ENCODE measurements at places on chromosomes 5 and 9.

DNA sequence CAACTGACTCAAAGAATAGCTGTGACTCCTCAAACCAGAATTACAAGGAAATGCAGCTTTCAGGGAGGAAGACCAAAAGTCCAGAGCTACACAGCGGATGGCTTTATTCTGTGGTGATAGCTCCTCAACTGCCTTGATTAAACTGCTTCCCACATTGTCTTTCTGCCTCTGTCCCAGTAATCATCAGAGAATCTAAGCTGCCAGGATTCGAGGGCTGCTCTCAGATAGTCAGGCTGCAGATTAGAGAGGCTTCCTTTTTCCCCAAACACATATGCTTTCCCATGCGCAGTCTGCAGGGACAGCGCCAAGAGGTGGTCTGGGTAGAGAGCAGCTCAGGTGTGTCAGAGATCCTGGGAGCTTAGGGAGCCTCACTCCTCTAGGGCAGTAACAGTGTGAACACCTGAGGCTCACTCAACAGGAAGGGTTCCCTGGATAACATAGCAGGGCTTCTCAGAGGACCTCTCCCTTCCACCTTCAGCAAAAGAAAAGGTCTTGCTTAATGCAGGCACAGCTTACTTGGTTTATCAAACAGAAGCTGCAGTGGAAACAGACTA, 439.9 kb upstream of the TLE4 start:
- DNase-seq = no peak

GRCh38 chr9:73183917-73184861, 32.5 kb downstream of the ANXA1 start:
- peak; percentile 66 for DNase-seq

GRCh38 chr5:75611311-75612225, at the start of gene ANKDD1B:
TSS of gene ANKDD1B (plus strand) at chr5:75611453. CDS start at chr5:75611635, 182 bp downstream.
- peak; percentile 68 for DNase-seq

- no peak for DNase-seq
Measured at GRCh38 chr9:104779946-104780535, 16.1 kb downstream of the NIPSNAP3B start.

DNA sequence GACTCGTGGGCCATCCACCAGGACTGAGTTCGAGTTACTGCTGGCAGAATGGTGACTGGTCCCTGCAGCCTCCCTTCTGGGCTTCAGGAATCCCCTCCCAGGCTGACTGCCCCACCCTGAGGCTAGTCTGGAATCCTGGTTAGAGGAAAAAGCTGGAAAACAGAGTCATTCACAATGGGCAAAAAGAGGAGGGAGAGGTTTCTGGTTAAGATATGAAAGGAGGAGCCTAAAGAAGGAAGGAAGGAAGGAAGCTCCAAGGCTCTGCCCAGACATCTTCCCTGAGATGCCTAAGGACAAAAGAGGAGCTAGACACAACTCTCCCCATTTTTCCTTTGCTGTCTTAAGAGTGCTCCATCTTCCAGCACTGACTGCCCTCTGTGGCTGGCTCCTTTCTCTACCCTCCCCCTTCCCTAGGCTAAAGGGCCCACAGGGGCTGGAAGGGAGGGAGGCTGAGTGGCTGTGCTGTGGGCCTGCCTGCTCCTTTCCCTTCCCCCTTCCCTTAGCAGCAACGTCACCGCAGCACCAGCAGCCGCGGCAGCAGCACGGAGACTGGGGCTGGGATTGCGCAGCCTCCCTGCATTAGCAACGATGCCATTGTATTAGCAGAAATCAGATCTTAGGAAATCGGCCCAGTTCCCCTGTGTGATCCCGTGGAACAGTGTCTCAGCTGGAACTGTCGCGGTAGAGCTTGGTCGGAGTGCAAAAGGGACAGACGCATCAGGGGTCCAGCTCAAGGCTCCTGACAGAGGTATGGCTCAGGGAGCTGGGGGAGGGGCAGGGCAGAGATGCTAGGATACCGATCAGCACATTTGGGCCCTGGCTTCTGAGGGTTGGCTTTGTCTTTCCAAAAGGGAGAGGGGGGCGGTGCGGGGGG, 48.7 kb downstream of the RUSC2 start:
- DNase-seq = no peak

DNA sequence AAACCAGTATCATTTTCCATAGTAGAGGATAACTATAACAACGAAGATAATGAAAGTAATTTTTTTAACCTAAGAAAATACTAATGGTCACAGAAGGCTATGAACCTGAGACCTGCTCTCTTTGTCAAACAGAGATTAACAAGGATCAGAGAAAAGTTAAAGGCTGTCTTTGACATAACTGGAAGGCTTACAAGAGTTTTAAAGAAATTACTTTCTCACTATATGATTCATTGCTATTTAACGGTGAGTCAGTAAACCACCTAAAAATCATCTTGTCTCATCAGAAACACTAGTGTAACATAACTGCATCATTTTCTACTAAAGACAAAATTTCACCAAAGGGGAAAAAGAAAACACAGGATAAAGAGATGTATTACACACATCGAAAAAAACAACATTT, 19.3 kb downstream of the MLANA start:
- no peak for DNase-seq

GRCh38 chr5:118802335-118802734, 186.0 kb downstream of the DTWD2 start:
- DNase-seq = no peak

DNA sequence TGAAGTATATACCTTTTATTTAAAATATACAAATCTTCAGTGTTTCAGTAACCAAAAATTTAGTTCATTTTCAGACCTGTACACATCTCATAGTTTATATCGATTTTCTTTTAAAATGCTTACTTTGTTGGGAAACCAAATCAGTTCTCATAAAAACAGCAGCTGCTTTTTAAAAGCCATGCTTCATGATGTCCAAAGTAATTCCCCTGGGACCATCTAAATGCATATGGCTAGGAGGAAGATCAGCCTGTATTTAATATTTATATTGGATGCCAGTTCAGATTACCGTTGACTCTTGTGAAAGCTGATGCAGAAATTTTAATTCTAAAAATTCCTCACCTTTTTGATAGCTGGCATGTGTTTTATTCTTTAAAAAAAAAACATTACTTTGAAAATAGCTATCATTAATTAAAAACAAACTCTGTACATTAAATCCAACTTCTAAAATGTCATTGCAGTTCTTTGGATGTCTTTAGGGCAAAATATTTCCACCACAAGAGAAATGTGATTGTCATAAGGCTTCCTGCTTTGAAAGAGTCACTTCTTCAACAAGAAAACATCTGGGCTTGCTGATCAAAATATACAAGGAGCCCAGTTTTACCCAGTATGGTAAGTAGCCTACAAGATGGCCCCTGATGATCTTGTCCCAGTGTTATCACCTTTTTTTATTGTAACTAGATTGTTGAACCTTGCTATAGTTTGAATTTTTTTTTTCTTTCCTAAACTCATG, 1242.9 kb upstream of the CDH6 start:
- no peak for DNase-seq

DNA sequence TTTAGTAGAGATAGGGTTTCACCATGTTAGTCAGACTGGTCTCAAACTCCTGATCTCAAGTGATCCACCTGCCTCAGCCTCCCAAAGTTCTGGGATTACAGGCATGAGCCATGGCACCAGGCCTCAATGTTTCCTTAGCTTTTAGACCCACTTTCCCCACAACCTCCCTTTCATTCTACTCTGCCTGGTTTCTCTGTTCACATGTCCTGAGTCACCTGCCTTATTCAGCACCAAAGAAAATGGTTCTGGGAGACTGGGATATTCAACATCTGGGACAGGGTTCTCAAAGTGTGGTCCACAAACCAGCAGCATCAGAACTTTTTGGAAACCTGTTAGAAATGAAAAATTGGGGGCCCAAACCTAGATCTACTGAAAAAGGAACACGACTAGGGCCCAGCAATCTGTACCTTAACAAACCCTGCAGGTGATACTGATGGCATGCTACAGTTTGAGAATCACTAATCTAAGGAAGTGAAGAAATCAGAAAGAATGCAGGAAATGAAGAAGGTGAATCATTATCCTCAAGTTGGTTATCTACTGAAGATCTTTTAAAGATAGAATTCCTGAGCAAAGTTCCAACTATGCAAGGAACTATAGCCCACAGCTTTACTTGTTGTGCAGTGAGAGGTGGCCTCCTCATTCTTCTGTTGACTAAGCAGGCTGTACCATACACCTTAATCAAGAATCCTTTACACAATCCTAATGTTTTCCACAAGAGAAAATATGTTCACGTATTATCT, 51.8 kb upstream of the CTNNAL1 start:
- DNase-seq = peak; percentile 33

- no peak for DNase-seq
Measured at GRCh38 chr9:23539311-23539710, 286.7 kb downstream of the ELAVL2 start.

DNA sequence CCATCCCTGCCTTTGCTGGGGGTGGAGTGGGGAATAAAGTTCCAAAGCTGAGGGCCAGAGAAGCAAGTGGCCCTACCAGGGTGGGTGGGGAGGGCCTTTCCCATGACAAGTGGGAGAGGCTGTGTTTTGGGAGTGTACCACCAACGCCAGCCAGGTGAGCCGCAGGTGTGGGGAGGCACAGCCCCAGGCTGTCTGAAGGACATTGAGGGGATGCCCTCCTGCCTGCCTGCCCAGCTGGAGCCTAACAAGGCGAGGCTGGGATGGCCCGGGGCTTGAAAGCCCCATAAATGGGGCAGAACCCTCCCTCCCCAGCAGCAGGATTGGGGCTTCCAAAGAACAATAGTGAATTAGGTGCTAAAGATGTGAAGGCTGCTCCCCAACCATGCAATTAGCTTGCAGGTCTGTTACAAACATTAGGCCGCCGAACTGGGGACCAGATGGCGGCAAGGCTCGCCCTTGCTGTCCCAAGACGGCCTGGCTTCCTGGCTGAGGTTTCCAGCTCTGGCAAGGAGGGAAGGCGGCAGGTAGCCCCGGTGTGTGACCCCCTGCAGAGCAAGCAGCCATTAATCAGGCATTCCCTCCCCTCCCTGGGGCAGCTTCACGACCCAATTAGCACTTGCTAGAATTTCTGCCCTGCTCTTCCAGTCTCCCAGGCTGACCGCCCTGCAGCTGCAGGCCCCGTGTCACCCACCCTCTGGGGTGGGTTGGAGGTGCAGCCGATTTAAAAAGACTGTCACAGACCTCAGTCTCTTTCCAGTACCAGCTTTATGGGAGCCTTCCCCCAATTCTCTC, 42.9 kb downstream of the FGF18 start:
- no peak for DNase-seq

- no peak for DNase-seq
Measured at GRCh38 chr5:101520417-101520816, 617.3 kb upstream of the ST8SIA4 start.

GRCh38 chr5:160555971-160556631, 134.4 kb downstream of the PTTG1 start:
- DNase-seq = peak; percentile 3

- no peak for DNase-seq
Measured at GRCh38 chr5:157956271-157956885, 97.4 kb upstream of the CLINT1 start.

DNA sequence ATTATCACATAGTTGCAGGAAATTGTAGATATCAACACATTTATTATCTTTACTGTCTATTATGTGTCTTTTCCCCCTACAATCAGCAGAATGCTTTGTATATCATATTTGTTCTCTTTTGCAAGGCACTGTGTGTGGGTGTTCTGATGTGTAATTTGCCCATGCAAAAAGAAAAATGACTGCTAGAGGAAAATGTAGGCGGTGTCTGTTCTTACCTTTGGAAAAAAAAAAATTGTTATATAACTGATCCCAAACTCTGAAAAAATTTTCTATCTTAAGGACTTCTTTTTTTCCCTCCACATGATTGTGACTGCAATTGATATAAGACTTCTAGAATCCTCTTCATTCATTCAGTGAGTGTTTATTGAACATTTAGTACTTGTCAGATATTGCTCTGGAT, 24.5 kb downstream of the MRPS30 start:
- no peak for DNase-seq

GRCh38 chr5:146306838-146307237, 31.8 kb upstream of the POU4F3 start:
- DNase-seq = no peak

GRCh38 chr5:31023105-31023504, 170.4 kb upstream of the CDH6 start:
- DNase-seq = no peak

DNA sequence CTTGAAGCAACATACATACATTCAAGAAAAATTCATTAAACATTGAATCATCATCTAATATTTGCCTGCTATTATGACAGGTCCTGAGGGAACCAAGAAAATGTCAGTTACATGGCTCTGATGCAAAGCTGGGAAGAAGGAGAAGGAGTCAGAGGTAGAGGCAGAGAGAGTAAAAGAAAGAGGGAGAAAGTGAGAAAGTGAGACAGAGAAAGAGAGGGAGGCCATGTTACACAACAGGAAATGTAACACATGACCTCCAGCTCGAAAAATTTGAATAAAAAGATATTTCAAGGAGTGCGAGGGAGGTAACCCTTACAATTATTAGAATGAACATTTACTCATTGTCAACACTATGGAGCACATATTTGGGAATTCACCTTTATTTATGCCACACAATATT, 189.7 kb downstream of the PDE4D start:
- no peak for DNase-seq

DNA sequence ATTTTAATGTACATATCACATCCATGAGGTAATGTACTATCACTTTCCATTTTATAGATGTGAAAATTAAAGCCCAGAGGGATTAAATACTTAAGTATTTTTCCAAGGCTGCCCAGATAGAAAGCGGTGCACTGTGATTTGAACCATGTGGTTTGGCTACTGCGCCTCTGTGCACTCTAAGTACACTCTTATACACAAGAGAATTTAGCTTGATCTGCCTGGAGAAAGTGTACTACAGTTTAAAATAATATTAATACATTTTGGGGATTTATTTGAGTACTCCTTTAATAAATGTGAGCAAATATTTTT, 360.4 kb upstream of the ACTBL2 start:
- no peak for DNase-seq

DNA sequence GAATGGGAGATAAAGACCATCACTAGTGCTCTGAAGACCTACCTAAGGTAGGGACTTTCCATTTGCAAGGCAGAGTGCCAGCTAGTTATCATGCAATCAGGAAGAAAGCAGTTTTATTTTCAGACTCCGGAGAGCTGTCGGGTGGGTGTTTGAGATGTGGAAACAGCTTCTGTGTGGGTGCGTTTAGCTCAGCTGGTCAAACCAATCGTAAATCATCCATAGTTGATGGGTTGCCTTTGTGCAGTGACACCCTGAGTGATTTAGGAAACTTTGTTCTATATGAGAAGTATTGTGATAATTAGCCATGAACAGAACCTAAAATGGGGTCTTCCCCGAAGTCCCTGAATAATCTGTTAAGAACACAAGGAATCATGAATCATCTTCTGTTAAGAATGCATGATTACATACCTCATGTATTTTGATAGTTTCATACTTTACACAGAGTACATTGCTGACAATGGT, 284.3 kb downstream of the ARHGAP26 start:
- no peak for DNase-seq

- DNase-seq = no peak
Measured at GRCh38 chr9:85662573-85662972, 79.2 kb downstream of the AGTPBP1 start.

Data from HT-29 (cell line).